ENCODE measurements at places on chromosomes 7 and 10.

DNA sequence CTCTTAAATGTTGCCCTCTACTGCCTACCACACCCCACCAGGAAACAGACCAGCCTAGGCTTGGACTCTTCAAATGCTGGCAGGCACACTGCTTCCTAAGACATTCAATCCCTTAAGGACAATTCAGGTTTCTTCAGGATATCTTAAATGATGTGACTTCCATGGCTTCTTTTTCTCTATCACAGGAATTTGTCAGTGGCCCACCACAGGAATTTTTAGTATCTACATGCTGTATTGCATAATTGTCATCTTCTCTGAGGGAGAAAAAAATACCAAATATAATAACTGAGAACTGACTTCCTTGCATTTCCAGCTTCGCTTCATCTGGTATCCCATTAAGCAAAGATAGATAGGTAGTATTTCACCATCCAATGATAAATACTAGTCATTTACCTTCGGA is 129.3 kb downstream of the WNT2 start:
- DNase-seq, result peak; percentile 68

- no peak for DNase-seq
Observed at GRCh38 chr10:20162123-20162522, 345.9 kb downstream of the PLXDC2 start.

GRCh38 chr7:145497911-145498525 is 618.6 kb upstream of the CNTNAP2 start:
- DNase-seq, result no peak

DNA sequence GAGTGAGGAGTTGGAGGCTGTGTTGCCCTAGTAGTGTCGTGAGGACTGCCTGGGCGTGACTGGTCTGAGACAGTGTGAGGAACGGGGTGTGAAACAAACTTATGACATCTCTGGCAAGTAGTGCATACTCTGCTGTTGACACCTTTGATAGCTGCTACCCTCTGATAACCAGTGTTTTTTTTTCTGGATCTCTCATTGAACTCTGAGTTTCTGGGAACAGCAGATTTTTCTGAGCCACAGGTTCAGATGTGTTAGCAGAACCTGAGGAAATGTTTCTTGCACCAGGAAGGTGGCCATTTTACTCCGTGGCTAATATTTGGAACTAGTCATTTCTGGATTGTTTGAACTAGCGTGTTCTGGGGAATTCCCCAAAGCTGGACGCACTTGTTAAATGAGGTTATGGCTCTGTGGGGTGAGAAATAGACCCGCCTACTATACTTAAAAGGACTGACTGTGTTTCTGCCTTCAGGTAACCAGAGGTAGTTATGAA is 52.9 kb downstream of the AUTS2 start:
- DNase-seq, result no peak

DNA sequence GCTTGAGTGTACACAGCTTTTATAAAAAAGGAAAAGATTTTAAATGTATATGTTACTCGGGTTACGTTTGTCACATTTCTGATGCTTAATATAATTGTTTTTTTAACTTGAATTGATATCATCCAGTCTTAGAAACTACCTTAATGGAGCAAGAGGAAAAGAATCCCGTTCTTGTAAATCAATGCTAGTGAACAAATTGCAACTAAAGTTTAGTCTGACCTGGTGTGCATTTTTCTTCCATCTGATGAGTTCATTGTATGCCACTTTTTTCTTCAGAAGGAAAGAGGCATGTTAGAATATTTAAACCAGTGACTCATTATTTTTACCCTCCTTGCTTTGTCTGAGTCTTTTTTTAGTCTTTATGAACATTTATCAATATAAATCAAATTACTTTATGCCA is 34.7 kb downstream of the NET1 start:
- DNase-seq, result peak; percentile 22

GRCh38 chr7:25720427-25720826 is 431.6 kb upstream of the NFE2L3 start:
- peak; percentile 13 for DNase-seq

DNA sequence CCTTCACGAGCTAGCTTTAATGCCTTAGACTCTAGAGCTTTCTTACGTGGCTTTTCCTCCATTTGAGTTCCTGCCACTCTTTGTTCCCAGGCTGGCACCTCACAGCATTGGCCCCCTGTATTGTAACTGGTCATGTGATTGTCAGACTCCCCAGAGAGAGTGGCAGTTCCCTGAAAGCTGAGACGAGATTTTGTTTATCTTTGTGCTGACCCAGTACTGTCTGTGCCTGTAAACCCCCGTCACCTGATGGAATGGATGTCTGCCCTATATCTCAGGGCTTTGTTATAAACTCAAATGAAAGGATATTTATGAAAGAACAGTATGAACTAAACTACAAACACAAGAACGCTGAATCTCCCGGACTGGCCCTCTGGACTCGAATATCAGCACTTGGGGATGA is 13.0 kb downstream of the NOBOX start:
- DNase-seq, result no peak

DNA sequence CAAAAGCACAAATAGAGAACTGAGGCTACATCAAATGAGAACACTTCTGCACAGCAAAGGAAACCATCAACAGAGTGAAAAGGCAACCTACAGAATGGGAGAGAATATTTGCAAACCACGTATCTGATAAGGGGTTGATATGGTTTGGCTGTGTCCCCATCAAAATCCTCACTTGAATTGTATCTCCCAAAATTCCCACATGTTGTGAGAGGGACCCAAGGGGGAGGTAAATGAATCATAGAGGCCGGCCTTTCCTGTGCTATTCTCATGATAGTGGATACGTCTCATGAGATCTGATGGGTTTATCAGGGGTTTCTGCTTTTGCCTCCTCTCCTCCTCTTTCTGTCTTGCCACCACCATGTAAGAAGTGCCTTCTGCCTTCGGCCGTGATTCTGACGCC is 120.6 kb upstream of the FRMD4A start:
- no peak for DNase-seq

GRCh38 chr7:31692451-31692850 is 5.4 kb downstream of the PPP1R17 start:
- no peak for DNase-seq

GRCh38 chr7:74572301-74572979 is 85.1 kb upstream of the GTF2I start:
- DNase-seq, result no peak

DNA sequence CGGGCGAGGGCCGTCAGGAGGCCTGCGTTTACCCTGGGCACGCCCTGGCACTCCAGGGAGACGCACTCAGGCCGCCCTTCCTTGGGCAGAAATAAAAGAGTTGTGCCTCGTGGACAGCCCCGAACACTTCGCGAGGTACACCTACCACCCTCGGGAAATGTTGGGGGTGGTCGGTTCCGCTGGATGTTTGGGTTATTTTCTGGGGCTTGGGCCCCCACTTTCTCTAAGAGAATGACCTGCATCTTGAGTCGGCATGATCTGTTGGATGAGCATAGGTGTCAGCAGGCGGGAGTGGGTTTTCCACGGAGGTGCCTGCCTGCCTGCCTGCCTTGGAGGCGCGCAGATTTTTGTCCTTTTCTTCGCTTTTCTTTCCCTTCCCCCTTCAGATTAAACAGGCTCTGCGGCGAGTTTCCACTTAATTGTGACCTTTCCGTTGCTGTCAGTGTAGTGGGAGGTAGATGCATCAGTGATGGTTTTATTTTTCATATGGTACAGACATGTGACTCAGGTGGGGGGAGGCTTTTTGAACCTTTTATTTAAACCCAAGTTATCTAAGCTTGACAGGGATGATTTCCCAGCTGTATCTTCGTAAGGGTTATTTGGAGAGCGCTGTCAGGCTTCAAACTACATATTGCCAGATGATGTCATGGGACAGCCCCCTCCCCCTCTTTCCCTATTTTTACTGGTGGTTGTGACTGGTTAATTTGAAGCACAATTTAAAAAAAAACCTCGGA is 661 bp downstream of the HECTD2 start:
- DNase-seq, result peak; percentile 45

DNA sequence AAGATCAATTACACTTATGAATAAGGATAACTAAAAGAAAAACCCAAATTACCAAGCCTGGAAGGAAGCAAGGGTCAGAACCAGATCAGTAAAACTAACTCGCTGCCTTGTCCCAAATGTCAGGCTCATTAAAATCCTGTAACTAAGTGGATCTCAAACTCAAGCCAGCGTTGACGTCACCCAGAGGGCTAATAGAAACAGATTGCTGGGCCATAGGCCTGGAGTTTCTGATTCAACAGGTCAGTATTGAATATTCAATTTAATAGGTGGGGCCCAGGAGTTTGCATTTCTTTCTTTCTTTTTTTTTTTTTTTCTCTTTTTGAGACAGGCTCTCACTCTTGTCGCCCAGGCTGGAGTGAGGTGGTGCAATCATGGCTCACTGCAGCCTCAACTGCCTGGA is 397.0 kb downstream of the CALN1 start:
- DNase-seq, result no peak

DNA sequence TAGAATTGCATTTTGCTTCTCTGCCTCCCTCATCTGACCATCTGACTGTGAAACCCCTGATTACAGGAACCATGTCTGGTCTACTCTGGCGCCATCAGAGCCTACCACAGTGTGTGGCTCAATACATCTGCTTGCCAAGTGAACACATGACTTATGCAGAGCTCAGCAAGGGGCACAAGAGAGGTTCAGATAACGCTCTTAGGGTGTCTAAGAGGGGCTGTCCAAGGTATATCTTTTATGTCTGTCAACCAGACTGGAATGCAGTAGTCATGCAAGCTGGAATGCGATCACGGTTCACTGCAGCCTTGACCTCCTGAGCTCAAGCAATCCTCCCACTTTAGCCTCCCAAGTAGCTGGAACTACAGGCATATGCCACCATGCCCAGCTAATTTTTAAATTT is 10.3 kb upstream of the RRP12 start:
- no peak for DNase-seq

DNA sequence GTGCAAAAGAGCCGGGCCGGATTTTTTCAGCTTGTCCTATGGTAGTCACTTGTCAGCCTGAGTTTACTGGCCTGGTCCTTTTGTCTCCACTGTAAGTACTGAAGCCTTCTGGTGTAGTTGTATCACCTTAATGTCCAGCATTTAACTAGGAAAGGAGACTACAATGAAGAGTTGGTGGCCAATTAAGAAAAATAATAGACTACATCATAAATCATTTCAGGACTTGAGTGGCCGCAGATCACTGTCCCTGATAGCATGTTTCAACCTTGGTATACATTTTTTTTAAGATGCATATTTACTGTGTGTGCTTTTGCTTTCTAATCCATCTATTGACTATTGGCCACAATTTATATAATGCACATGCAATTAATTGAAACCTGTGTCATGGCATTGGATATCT is 6.1 kb downstream of the FZD1 start:
- no peak for DNase-seq
